GM23248 (cell line): ENCODE measurements at places on chromosomes 11 and 22.
A peak's percentile ranks its signal among the peaks of the same experiment; 100 is the strongest.

DNA sequence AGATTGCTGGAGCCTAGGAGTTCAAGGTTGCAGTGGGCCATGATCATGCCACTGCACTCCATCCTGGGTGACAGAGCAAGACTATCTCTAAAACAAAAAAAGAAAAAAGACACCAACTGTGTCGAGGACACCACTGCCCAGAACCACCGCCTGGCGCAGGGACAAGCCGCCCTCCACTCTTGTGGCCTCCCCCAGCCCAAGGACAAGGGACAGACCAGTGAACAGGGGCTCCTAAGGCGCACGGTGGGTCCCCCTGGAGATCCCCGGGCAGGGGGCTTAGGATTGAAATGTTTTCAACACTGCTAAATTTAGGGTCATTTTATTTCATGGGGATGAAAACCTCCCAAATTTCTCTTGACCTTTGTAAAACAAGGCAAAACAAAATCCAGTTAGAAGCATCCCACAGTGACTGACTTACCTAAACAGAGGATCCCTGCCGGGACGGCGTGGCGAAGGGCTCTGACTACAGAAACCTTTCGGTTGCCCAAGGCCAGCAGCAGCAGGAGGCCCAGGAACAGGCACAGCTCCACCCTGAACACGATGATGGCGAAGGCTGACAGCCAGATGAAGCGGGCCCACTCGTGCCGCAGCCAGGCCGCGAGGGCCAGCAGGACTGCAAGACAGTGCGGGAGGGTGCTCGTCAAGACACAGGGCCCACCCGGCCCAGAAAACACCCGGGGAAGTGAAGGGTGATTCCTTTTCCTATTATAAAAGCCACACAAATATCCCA is 8.6 kb downstream of the ALG12 start:
- no peak for DNase-seq

DNA sequence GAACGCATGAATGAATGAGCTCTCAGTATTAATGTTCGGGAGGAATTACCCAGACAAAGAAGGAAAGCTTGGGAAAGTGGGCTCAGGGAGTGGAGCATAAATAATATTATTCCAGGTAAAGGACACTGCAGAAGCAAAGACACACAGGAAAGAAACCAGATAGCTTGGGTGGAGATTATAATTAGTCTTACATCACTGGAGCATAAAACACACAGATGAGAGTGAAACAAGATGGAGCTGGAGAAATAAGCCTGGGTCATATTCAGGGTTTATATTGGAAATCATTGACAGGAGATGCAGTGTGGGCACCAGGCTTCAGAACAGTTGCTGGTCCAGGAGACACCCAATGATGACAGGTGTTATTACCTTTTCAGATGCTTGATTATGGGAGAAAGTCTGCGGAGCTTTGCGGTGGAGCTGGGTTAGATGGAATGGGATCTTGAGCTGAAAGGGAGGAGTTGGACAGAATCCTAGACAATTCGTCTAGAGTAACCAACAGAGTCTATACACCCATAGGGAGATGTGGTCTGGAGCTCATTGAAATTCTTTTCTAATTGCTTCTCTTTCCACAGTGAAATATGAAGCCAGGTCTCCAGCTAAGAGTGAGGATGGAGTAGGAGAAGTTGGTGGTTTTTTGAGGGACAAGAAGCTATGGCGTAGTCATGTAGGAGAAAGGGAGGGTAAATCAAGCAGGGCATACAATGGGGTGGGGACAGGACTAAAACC is 227.2 kb downstream of the FAM76B start:
- no peak for DNase-seq

DNA sequence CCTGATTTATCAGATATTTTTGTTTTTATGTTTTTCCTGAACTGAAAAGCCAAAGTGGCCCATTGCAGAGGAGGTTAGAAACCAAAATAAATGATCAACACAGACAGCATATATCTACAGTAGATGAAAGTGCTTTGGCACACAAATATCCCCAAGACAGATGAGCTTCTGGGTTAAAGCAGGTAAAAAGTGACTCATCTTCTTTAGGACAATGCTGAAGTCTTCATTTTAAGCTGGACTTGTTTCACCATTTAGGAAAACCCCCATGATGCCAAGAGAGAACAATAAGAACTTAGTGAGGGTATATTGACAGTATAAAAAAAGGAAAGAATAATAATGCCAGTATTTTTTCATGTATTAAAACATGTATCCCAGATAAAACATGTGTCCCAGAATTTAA is 100.8 kb upstream of the OR9G4 start:
- no peak for DNase-seq

DNA sequence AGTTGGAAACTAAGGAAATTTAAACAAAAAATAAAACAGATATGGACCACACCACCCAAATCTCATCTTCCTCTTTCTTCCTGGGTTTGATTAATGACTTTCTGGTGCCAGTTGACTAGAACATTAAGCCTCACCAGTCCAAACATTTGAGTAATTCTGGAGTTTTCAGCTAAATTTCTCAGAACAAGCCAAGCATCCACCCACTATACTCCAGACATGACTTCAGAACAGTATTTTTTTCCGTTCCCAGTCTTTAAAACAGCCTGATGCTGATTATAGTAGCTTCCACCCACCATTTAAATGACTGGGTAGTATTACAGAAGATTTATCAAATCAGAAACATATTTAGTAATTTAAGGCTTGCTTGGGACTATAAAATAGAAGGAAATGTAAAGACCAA is 230.9 kb upstream of the UBASH3B start:
- DNase-seq = peak; percentile 32

DNA sequence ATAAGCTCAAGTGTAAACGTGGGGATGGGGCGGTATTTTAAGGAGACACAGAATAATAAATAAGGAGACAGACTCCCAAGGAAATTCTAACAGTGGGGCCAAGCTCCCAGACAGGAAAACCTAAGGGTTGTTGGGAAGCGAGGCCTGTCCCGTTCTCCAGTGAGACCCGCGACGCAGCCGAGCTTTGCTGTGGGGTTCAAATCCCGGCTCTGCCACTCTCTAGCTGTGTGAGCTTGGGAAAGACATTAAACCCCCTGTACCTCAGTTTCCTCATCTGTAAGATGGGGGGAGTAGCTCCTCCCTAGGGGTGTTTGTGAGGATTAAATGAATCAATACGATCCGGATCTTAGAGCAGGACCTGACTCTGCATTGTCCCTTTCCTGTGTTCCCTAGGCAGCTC is 106.8 kb downstream of the TRIM29 start:
- DNase-seq = no peak

DNA sequence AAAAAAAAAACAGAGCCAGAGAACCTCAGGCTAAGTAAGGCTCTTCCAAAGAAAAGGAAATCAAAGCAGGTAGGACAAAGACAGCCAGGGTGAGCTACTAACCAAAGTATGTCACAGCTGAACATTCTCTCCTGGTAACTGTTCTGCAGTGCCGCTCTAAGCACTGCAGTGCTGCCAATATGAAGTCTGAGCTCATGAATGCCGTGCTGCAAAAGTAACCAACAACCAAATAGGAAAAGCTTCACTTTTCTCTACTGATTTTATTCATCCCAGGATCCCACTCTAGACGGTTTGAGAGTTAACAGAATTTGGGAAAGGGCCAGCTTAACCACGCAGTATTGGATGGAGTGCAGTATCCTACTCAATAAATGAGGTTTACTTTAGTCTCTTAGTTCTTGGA is 3.5 kb downstream of the SIK3 start:
- peak; percentile 61 for DNase-seq

DNA sequence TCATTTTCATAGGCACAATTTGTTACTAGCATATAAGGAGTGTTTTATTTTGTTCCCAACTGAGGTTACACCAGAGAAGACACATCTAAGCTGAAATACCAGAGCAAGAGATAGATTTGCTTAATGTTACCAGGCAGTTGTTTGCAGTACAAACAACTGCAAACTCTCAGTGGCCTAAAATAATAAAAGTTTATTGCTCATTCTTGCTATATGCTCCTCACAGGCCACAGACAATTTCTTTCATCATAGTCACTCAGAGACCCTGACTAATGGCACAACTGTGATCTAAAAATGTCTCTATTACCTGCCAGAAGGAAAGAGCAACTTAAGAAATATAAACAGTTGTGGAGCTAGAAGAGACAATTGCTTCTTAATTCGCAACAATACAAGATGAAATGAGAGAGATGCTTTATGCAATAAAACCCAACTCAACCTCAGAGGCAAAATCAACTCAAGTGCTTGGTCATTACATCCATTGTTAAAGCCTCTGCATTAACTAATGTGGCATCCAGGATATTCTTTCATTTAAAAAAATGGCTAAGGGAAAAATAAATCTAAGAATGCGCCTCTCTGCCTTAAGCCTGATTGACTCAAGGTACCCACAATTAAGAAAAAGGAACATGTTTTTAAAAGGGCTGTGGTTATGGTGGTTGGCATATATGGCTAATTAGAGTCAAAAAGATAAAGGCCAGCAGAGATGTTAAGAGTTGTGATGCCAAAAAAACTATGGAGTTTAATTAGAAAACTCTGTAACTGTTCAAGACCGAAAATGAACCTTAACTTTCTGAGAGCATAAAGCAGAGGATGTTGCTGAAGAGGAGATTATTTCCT is 103.7 kb downstream of the CD44 start:
- DNase-seq = peak; percentile 58

DNA sequence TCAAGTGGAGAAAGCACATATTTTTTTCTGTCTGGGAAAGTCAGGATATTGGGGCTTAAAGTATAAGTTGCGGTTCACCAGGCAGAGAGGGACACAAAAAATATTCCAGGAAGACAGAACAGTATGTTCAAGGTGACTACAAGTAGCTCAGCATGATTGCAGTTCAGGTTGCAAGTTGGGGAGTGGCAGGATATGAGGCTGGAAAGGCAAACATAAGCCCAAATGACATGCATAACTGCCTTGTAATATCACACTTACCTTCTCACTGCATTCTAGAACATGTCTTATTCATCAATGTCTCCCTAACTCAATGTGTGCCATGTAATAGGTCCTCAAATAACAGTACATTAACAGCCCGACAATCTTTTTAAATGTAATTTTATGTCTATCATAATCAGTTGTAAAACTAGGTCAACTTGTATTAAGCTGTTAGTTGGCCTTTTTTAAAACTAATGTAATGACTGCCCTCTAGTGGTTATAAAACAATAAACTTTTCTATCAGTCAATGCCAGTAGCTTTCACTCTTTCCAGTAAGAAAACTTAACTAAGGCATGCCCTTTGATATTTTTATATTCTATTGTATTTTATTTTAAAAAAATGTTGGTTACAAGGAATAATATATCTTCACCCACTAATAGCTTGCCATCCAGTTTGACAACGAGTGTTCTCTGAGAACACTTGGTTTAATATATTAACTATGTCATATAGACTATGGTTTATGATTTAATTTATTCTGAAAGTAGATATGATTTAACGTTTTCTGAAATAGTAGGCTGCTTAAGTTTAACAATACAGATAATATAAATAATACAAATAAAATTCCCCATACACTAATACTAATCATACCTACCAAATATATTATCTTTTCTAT is 39.4 kb upstream of the CFAP300 start:
- DNase-seq = peak; percentile 70

- DNase-seq = peak; percentile 92
Observed at GRCh38 chr11:123543797-123544196, 110.6 kb downstream of the SCN3B start.

DNA sequence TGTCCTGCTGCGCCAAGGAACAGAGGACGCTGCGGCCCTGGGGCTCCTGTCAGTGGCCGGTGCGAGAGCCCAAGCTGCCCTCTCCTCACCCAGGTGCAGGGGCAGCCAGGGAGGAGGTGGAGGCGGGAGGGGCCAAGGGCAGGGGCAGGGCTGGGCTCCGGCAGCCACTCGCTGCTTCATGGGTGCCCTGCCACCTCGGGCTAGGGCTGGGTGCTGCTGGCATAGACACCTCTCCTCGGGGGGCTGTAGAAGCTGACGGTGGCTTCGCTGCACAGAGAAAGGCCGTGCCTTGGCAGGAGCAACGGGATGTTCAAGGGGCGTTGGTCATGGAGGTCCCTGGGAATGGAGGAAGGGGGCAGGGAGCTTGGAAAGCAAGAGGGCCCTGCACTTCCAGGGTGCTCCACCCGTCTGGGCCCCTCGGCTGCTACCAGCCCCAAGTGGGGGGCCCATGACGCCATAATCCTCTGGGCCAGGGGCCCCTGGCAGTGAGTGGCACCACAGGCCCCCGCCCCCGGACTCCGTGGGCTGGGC is 1.6 kb upstream of the TBX1 start:
- DNase-seq = no peak

DNA sequence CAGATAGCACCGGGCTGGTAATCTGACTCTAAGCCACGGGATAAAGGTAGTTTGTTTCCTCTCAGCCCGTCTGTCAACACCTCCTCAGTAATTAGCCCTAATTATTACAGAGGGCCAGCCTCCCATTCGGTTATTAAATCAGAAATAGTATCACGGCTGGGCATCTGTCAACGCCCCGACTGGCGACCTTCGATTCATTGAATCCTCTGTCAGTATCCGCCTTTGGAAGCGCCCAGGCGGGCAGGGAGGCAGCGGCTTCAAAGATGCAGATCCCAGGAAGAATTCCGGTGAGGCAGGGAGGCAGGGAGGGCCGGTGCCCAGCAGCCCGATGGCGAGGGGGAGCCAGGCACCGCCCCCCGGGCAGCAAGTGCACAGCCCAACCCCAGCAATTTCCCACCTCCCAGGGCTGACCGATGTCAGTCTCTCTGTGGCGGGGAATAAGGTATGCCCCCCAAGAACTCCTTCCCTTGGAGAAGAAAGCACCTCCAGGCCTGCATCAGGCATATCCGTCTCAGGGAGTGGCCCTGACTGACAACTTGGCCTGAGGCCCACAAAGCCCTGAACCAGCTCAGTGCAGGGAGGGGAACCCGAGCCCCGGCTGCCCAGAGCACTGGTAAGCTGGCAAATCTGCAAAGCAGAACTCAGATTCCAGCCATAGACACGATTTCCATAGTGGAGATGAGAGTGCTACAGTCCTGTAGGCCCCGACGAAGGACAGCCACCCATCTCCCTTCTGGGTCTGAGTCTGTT is 11.4 kb downstream of the GNB1L start:
- DNase-seq = no peak

- no peak for DNase-seq
Observed at GRCh38 chr22:42177891-42178336, 47.3 kb upstream of the CYP2D6 start.

- no peak for DNase-seq
Observed at GRCh38 chr11:131692961-131693360, 322.5 kb downstream of the NTM start.

- DNase-seq = peak; percentile 74
Observed at GRCh38 chr22:44620129-44620840, 81.7 kb upstream of the PRR5 start.

GRCh38 chr22:22395245-22395644 is 113.3 kb downstream of the ZNF280B start:
- no peak for DNase-seq
